ENCODE measurements at places on chromosomes 5 and 9.
A peak's percentile ranks its signal among the peaks of the same experiment; 100 is the strongest.

DNA sequence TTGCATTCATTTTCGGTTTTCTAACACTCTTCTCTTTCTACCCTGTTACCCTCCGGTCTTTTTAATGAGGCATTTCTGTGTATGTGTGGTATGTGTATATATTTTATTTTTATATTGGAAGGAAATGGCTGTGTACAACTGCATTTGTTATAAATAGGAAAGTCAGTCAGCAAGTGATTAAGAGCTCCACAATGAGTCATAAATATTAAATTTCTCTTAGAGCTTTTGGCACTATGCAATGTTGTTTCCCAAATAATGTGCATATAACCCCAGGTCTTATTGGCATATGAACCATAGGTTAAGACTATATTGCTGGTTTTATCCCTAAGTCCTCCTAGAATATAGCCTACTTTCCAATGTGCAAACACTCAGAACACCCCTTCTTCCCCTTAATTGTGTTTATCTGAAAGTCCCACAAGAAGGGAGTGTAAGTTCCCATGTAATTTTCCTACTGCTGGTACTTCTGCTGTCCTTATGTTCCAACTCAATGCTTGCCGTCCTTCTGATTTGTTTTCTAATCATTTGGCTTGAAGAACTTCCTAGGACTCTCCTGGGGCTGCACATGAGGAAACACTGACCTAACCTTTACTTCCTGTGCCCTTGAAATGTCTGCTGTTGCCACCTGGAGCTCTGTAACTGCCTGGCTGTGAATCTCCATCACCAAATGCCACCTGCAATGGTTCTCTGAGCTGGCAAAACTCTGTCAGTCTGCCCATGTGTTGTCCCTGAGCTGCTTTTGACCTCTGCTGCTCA, 65.5 kb upstream of the PCSK5 start:
- no peak for DNase-seq

- DNase-seq: no peak
Observed at GRCh38 chr5:179608131-179608581, 15.3 kb downstream of the HNRNPH1 start.

- DNase-seq: no peak
Observed at GRCh38 chr9:90546200-90546599, 96.4 kb downstream of the DIRAS2 start.

GRCh38 chr9:73182928-73183327, 31.3 kb downstream of the ANXA1 start:
- no peak for DNase-seq

DNA sequence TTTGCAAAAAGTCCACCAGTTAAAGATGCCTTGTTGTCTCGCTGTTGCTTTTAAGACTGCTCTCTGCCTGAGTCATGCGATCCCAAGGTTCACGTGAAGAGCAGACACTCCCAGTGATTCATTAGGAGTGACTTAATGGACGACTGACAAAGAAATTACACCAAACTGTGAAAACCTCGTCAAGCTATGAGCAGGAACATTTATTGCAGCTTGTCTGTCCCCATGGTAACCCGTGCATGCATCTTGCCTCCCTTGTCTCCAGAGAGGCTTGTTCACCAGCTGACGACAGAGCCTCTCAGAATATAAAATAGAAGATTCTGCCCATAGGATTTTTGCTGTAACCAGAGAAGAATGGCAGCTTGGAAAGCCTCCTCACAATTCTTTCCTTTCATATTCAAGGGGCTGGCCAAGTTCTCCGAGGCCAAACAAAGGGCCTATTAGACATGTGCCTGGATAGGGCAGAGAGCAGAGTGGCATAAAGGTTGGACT, 352.7 kb downstream of the SPOCK1 start:
- DNase-seq: peak; percentile 14

- DNase-seq: no peak
Observed at GRCh38 chr9:110125207-110125751, 82.7 kb downstream of the C9orf152 start.

GRCh38 chr9:68798423-68798822, 93.4 kb downstream of the PIP5K1B start:
- DNase-seq: no peak

DNA sequence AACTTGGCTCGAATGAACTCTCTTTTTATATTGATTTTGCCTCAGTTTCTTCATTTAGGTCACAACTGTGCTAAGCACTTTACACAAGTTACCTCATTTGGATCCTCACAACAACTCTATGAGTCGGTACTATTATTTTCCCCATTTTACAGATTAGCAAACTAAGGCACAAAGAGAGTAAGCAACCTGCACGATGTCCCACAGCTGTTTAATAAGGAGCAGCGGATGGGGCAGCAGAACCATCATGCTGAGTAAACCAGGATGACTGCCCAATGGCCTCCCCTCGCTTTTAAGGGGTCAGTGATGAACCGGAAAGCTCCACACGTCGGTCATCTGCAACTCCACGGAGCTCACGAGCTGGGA, 607 bp downstream of the PRELID2 start:
- no peak for DNase-seq
